Pancreas (tissue), 10 donors: ENCODE measurements at places on chromosomes 6 and 20.
A peak's percentile ranks its signal among the peaks of the same experiment; 100 is the strongest.

DNA sequence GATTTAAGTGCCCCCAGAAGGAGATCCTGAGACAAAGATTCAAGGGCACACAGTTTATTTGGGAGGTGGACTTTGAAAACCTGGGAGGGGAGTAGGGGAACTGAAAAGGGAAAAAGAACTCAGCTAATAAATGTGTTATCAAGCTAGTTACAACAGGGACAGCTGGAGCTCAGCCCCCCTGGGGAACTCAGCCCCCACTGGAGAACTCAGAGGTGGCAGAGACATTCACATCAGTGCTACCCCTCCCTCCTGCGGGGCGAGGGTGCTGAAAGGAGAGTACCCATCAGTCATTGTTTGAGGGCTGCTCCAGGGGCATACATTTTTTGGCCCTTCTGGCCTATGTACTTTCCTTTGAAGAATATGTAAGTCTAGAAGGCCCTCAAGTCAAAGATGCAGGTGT is 101.4 kb downstream of the LRFN2 start:
- no peak for DNase-seq

DNA sequence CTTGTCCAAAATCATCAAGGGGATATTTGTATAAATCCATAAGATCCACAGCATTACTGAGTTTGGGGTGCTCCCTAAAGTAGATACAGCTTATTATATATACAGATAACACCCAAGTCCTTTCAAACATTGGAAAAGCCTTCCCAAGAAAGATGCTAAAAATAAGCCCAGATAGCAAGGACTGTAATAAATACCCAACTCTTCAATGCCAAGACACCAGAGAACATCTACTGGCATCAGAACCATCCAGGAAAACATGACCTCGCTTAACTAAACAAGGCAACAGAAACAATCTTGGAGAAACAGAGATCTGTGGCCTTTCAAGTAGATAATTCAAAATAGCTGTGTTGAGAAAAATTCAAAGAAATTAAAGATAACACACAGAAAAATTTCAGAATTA is 761.4 kb downstream of the GRIK2 start:
- DNase-seq: no peak

DNA sequence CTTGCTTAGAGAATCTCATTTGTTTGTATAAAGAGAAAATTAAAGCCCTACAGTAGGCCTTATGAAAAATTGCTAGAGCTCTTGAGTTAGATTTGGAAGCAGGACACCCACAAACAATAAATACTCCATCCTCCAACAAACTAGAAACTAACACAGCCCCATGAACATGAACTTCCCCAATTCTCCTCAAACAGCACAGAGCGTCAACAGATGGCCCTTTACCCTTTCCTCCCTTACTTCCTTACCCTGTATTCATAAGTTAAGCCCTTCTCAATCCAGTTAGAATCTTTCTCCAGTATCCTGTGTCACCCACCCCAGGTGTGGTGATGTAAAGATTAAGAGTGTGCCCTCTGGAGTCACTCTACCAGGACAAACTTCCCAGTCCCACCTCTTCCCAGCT is 113.7 kb downstream of the UNC5CL start:
- DNase-seq: no peak

DNA sequence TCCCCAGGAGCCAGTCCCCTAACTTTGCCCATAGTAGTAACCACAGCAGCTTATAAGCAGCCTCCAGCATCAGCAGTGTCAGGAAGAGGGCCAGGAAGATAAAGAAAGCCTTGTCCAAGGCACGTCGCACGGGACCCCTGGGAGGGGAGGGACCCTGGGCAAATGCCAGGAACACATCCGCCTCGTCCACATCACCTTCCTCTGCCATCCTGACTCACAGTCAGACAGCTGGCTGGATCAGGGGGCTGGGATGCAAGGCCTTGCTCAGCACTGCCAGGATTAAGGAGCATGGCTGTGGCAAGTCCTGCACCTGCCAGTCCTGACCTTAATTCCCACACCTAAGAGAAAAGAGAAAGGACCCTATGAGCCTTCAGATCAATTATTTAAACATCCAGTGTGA is 11.5 kb upstream of the ZBTB22 start:
- DNase-seq: no peak

- DNase-seq: no peak
Observed at GRCh38 chr20:21262812-21263211, 40.3 kb upstream of the XRN2 start.

DNA sequence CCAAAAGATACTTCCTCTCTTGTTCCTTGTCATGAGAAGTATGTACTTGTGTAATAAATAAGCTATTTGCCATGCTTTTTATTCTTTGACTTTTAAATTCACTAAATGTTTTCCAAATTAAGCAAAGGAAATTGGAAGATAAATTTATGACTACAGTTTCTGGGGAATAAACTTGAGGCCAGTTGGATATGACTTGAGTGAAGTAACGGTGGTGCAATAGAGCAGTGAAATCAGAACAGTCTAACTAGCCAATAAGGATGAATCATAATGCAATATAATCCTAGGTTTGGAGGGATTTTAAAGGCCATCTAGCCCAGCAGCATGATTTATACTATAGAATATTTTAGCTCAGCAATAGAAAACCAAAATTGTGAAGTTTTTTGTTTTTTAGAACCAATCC is 183.8 kb upstream of the TCF21 start:
- no peak for DNase-seq

DNA sequence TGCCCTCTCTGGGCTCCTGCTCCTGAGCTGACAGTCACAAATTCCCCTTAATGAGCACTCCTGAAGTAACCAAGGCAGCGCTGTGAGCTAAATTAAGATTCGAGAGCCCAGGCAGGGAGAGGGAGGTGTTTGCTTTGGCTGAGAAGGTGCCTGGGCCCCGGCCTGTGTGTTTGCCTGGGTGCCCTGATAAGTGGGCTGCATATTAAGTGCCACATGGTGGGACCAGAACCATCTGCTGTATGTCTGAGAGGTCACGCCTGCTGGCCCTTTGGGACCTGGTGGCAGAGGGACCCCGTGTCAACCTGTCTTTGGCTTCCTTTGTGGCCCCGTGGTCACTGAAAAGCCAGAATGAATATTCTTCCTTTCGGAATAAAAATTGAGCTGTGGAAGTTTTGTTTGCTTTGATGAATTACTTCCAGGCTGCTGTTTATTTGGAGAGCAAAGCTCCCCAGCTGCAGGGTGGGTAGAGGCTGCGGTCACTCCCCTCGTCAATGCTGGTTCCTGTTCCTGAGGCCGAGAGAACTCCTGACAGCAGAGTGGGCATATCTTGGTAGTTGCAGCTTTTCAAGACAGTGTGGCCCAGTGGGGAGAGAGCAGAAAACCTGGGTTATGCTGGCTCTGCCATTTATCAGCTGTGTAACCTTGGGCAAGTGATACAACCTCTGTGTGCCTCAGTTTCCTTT is 17.5 kb upstream of the KCNK16 start:
- peak; percentile 72 for DNase-seq

DNA sequence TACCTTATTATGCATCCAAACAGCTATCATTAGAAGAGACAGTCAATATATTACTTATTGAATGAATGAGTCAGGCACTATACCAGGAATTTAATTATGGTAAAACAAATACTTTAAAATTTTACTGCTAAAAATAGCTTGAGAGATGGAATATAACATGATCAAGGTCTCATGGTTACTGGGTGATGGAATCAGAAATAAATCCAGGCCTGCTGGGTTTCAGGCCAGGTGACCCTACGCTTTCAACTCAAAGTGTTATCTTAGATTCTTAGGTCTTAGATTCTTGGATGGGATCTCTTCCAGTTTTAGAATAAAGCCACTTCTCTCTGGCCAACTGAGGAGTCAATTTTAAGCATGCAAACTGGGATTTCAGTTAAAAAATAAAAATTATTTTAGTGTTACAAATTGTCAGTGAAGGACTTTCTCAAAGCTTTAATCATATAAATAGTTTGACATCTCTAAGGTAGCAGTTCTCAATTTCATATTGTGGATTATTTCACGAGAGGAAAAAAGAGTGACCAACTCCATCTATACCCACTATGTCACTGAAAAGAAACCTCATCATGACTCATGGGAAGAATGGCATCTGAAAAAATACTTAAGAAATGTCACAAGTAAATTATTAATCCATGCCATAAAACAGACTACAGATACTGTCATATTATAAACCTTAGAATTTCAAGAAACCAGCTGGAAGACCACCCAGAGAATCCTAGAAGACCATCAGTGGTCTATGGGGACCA is 283.4 kb upstream of the RUNX2 start:
- no peak for DNase-seq

DNA sequence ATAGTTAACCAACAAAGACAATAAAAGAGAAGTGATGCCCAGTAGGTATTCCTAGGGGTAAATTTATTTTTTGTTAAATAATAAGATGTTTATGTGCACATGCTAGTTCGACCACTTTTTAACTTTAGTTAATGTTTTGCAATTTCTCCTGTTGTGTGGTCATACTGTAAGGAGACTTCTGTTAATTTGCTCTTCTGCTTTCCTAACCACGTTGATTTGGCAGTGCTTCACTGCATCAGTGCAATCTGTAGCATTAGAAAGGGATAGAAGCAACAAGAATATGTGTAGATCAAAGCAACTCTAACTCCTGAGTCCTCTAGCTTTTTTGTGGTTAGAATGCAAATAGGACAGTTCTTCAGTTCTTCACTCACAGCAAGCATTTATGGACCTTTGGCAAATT is 13.9 kb downstream of the MYB start:
- DNase-seq: no peak

DNA sequence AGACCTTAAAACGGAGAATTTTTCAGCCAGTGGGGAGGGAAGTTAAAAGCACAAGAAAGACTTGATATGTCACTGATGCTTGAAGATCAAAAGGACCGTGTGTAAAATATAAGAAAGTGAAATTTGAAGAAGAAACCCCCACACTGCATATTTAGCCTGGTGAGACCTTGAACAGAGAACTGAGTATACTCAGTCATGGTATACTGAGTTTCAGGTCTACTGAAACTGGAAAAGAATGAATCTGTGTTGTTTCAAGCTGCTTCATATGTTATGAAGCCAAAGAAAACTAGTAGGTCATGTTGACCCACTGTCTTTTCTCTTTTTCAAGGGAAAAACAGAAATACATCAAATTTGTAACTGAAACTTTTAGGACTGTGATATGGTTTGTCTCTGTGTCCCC is 443.8 kb upstream of the GJE1 start:
- no peak for DNase-seq

- DNase-seq: no peak
Observed at GRCh38 chr20:62389601-62390087, 2.7 kb downstream of the RPS21 start.

DNA sequence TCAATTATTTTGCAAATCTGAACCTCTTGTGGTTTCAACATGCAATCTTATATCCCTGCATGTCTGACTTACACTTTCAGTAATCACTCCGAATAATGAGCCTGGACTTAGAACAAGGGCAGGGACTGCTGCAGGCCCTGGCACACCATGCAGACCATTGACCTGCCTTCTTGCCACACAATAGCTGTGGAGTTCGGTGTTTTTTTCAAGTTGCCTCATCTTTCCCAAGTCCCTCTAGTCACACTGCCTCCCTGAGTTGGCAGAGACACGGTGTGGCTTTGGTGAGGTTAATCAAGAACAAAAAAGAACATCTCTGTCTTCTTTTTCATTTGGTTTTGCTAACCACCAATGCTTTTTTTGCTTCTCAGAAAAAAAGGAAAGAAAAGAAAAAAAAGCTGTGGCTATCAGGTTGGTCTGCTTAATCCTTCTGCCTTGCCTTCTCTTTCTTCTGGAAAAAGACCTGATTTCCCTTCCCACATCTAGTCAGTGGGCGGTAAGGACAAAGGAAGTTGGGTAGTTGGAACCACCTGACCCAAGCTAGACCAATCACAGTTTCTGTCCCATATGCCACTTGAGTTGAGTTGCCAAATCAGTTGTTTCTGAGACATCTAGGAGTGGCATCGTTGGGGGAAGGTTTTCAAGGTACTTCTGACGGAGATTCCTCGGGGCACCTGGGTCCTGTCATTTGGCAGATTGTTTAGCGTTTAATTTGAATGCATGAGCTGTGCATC is 55.9 kb upstream of the TASP1 start:
- DNase-seq: no peak

DNA sequence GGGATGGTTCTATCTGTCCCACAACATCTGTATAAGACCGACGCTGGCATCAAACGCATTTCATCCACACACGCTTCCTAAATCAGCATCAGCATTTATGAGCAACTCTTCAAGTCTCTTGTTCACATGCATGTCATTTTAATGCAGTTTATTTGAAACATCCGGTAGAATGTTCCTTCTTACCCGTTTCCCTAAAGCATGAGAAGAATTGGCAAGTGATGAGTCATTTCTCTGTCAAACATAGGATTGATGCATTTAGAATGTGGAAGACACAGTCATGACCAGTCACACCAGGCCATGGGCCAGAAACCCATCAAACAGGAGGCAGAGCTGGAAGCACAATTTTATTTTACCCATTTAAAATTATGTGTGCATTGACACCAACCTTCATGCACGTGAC is 122.8 kb downstream of the UST start:
- no peak for DNase-seq
